ENCODE measurements at places on chromosomes 6 and 20. TPM values are rescaled to one million over a fixed set of nuclear protein-coding genes. Genes with fewer than 3 reads are reported as not detected.
A peak's percentile ranks its signal among the peaks of the same experiment; 100 is the strongest.

The SGK2 gene
- 3.4 TPM for total RNA-seq

The TASP1 gene
- total RNA-seq, result 74.6 TPM

The NKX2-2 gene
- total RNA-seq, result not detected

The BNIP5 gene
- total RNA-seq, result not detected

The MEP1A gene
- total RNA-seq, result not detected

The TULP1 gene
- total RNA-seq, result not detected

DNA sequence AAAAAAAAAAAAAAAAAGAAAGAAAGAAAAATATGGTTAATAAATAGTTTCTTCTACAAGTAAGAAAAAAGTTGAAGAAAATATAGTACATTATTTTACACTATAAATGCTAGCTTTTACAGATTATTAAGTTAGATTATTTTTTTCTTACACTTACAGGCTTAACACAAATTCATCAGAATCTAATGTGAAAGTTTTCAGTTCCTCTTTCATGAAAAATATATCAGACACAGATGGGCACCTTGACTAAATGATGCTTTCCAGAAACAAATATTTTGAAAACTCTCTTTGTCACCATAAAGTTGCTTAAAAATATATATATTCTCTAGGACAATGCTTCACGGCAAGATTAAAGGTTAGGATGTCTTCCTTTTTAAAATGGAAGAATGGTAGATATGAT lies 321.8 kb upstream of the HSF2 start:
- no peaks in the 10 kb centered on the region for H3K27me3 ChIP-seq
- no peaks in the 10 kb centered on the region for H3K4me1 ChIP-seq
- no peak for DNase-seq
- no peak overlapping the region for H3K27ac ChIP-seq
- no peak overlapping the region for H3K4me3 ChIP-seq

GRCh38 chr20:10667560-10668167 lies 6.1 kb downstream of the JAG1 start:
- H3K4me1 ChIP-seq, result peaks cover 11% of the 10 kb centered on the region
- peaks cover 3% of the 10 kb centered on the region for H3K36me3 ChIP-seq
- no peaks in the 10 kb centered on the region for H3K27me3 ChIP-seq
- H3K4me3 ChIP-seq, result peak overlapping the region; percentile 21

- no peak for DNase-seq
- H3K36me3 ChIP-seq, result no peaks in the 10 kb centered on the region
- peak overlapping the region; percentile 70 for H3K4me3 ChIP-seq
- H3K27ac ChIP-seq, result no peak overlapping the region
- H3K4me1 ChIP-seq, result no peaks in the 10 kb centered on the region
Measured at GRCh38 chr6:46130666-46131065, 877 bp downstream of the ENPP4 start.

GRCh38 chr6:168121303-168121665 lies 42.3 kb upstream of the FRMD1 start:
- no peak overlapping the region for H3K27ac ChIP-seq
- DNase-seq, result no peak
- H3K36me3 ChIP-seq, result no peaks in the 10 kb centered on the region

GRCh38 chr6:144647406-144647964 lies 362.4 kb downstream of the UTRN start:
- H3K4me3 ChIP-seq, result no peak overlapping the region
- no peaks in the 10 kb centered on the region for H3K27me3 ChIP-seq
- H3K36me3 ChIP-seq, result no peaks in the 10 kb centered on the region
- DNase-seq, result no peak
- H3K27ac ChIP-seq, result no peak overlapping the region

DNA sequence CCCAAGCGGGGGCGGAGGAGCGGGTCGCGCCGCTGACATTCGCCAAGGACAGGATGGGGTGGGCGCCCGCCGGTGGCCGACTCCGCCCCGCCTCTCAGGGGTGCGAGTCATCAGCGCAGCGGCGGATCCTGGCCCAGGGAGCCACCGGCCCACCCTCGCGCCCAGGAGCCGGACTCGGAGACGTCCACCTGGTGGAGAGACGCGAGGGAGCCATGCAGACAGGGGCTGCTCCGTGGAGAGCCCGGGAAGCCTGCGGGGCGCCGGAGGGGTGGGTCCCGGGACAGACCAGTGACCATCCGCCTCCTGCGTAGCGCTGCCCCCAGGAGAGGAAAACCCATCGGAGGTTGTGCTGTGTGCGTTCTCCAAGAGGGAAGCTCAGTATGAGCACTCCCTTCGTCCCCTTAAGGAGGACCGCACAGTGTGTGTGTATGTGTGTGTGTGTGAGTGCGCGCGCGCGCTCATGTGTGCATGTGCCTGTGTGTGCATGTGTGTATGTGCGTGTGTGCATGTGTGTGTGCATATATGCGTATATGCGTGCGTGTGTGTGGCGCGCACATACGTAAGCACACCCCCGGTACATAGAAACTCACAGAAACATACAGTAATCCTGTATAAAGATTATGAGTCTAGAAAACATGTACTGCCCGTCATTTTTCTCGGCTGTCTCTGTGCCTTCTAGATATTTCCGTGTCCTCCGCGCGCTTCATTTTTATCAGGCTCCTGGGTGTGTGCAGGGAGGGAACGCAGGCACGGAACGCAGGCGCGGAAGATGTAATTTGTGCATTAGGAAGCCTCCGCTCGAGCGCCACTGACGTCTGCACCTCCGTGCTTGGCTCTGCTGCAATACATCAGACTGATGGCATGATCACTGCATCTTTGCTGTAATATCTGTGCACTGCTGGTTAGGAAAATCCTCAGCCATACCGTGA lies 158.9 kb downstream of the TBXT start:
- H3K27me3 ChIP-seq, result no peaks in the 10 kb centered on the region
- no peak overlapping the region for H3K4me3 ChIP-seq
- H3K36me3 ChIP-seq, result no peaks in the 10 kb centered on the region

GRCh38 chr6:53236241-53236640 lies 87.6 kb upstream of the GCM1 start:
- no peaks in the 10 kb centered on the region for H3K27me3 ChIP-seq
- no peak for DNase-seq
- H3K4me3 ChIP-seq, result no peak overlapping the region

- H3K4me1 ChIP-seq, result no peaks in the 10 kb centered on the region
- H3K27ac ChIP-seq, result no peak overlapping the region
- no peaks in the 10 kb centered on the region for H3K36me3 ChIP-seq
- H3K4me3 ChIP-seq, result no peak overlapping the region
- no peaks in the 10 kb centered on the region for H3K27me3 ChIP-seq
Measured at GRCh38 chr20:44009679-44009992, 95.0 kb downstream of the TOX2 start.

- H3K4me3 ChIP-seq, result no peak overlapping the region
- H3K27me3 ChIP-seq, result no peaks in the 10 kb centered on the region
- no peak overlapping the region for H3K27ac ChIP-seq
- H3K4me1 ChIP-seq, result no peaks in the 10 kb centered on the region
- DNase-seq, result no peak
Measured at GRCh38 chr20:51409192-51409880, 133.2 kb downstream of the NFATC2 start.

- DNase-seq, result no peak
- H3K4me3 ChIP-seq, result no peak overlapping the region
- H3K27me3 ChIP-seq, result no peaks in the 10 kb centered on the region
- H3K36me3 ChIP-seq, result no peaks in the 10 kb centered on the region
- no peak overlapping the region for H3K27ac ChIP-seq
- no peaks in the 10 kb centered on the region for H3K4me1 ChIP-seq
Measured at GRCh38 chr6:144665932-144666450, 380.9 kb downstream of the UTRN start.

GRCh38 chr6:109362102-109362884 lies 20.0 kb downstream of the CD164 start:
- H3K4me3 ChIP-seq, result no peak overlapping the region
- no peaks in the 10 kb centered on the region for H3K4me1 ChIP-seq
- H3K36me3 ChIP-seq, result peaks cover 11% of the 10 kb centered on the region
- no peaks in the 10 kb centered on the region for H3K27me3 ChIP-seq
- DNase-seq, result no peak
- no peak overlapping the region for H3K27ac ChIP-seq

GRCh38 chr6:46207174-46207573 lies 36.4 kb upstream of the ENPP5 start:
- no peak overlapping the region for H3K4me3 ChIP-seq
- no peaks in the 10 kb centered on the region for H3K27me3 ChIP-seq
- H3K36me3 ChIP-seq, result no peaks in the 10 kb centered on the region
- no peak overlapping the region for H3K27ac ChIP-seq

DNA sequence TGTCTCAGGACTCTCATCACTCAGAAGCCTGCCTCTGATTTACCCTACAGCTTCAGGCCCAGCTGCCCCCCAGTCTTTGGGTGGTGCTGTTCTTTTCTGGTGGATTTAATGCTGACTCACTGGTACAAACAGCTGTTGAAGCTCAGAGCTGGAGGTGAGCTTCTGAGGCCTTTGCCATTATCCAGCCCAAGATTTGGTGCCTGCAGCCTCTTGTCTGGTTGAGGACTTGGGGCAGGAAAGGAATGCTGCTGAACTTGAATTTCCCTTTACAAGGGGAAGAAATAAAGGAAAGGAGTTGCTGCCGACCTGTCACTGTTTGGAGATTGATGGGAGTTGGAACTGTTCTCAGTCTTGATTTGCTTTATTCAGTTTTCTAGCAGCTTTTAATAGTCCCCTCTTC lies 19.8 kb downstream of the ABCF1 start:
- no peaks in the 10 kb centered on the region for H3K27me3 ChIP-seq
- no peak overlapping the region for H3K4me3 ChIP-seq
- no peaks in the 10 kb centered on the region for H3K4me1 ChIP-seq
- no peak for DNase-seq

DNA sequence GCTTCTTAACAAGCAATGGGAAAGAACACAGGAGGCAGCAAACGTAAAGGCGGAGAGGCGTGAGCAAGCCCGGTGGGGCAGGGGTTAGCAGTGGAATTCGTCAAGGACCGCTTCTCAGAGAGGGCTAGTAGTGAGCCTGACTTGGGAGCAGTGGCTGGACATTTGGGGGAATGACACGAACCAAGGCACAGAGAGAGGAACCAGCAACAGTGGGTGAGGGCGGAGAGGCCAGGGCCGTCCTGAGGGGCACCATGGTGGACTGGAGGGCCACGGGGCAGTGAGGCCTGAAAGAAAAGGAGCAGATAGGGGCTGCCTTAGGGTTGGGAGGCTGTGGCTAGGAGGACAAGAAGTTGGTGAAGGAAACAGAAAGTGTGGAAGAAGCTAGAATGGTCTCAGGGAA lies 12.1 kb upstream of the ARID1B start:
- no peak for DNase-seq
- H3K4me3 ChIP-seq, result no peak overlapping the region
- no peaks in the 10 kb centered on the region for H3K27me3 ChIP-seq
- no peaks in the 10 kb centered on the region for H3K36me3 ChIP-seq
- H3K27ac ChIP-seq, result no peak overlapping the region

GRCh38 chr20:22402550-22402949 lies 181.8 kb downstream of the FOXA2 start:
- DNase-seq, result no peak
- no peaks in the 10 kb centered on the region for H3K36me3 ChIP-seq
- H3K27me3 ChIP-seq, result peaks cover under 1% of the 10 kb centered on the region
- H3K27ac ChIP-seq, result no peak overlapping the region
- peaks cover 3% of the 10 kb centered on the region for H3K4me1 ChIP-seq

GRCh38 chr6:88413459-88413858 lies 247.3 kb upstream of the CNR1 start:
- no peaks in the 10 kb centered on the region for H3K27me3 ChIP-seq
- H3K4me1 ChIP-seq, result no peaks in the 10 kb centered on the region
- DNase-seq, result no peak
- no peak overlapping the region for H3K27ac ChIP-seq

DNA sequence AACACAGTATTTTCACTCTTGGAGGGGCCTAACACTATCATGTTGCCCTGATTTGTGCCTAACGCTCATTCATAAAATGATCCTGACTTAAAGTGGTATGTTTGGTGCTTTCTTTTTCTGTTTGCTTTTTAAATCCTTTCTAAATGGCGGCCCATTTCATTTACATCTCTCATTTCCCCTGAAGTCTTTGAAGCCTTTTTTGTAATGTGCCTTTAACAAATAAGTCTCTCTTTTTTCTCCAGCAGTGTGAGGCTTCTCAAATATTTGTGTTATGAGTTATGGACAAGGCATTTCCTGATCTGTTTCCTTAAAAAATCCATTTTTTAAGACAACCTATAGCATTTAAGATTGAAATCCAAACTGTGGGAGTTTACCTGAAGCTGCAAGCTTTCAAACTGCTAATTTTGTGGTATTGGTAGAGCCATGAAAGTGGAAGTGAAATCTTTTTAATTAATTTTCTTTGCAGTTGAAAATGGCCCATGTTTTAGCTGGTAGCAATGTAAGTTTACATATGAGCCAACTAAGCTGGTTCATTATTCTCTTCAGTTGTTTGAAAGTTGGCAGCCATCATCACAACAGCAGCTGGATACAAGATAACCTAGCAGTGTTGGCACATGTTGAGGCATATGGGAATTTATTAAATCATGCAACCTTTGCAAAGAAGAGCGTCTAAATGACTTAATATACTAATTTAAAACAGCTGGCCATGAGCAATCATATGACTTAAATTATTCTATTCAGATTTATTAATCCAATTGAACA lies 469.7 kb downstream of the CDKAL1 start:
- DNase-seq, result no peak
- peaks cover 2% of the 10 kb centered on the region for H3K4me1 ChIP-seq
- H3K27me3 ChIP-seq, result no peaks in the 10 kb centered on the region
- H3K27ac ChIP-seq, result no peak overlapping the region
- no peak overlapping the region for H3K4me3 ChIP-seq
- H3K36me3 ChIP-seq, result no peaks in the 10 kb centered on the region

GRCh38 chr6:138008791-138009190 lies 98.4 kb downstream of the PERP start:
- no peaks in the 10 kb centered on the region for H3K4me1 ChIP-seq
- no peak for DNase-seq
- H3K27ac ChIP-seq, result no peak overlapping the region
- peaks cover 2% of the 10 kb centered on the region for H3K36me3 ChIP-seq
- no peaks in the 10 kb centered on the region for H3K27me3 ChIP-seq

DNA sequence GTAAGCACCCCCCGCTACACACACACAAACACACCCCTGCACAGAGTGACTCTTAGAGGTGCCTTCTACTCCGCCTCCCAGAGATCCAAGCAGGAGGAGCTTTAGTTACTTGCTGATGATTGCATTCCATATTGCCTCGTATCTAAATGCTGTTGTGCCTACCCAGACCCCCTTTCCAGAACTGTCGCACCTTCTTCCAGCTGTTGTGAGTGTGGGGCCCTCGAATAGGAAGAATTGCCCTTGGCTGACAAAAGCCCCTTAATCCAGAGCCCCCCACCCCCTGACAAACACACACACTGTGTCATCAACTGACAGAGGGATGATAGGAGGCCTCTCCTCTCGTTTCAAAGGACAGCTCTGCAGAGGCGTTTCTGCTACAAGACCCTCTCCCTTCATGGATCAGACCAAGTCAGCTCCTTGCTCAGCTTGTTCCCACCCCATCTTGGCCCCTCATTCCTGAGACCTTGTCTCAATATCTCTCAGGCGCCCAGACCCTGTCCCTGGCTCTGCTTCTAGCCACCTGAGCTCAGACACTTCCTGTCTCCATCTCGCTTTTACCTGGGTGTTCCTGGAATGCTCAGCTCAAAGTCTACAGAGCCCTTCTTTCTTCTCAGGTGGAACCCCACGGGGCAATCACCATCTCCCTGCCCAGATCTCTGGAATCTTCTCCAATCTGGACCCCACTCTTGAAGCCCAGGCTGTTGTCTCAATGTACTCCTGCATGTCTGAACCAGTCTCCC lies 4.0 kb upstream of the VSX1 start:
- H3K27ac ChIP-seq, result no peak overlapping the region
- no peak overlapping the region for H3K4me3 ChIP-seq
- no peaks in the 10 kb centered on the region for H3K36me3 ChIP-seq
- H3K27me3 ChIP-seq, result no peaks in the 10 kb centered on the region
- no peak for DNase-seq
- H3K4me1 ChIP-seq, result no peaks in the 10 kb centered on the region
